Activated CD4-positive, alpha-beta T cell treated with anti-CD3 and anti-CD28 coated beads, Interleukin-2, amount 50 U/mL, for 48 hours (primary cell): ENCODE measurements at places on chromosomes 1 and 21.

DNA sequence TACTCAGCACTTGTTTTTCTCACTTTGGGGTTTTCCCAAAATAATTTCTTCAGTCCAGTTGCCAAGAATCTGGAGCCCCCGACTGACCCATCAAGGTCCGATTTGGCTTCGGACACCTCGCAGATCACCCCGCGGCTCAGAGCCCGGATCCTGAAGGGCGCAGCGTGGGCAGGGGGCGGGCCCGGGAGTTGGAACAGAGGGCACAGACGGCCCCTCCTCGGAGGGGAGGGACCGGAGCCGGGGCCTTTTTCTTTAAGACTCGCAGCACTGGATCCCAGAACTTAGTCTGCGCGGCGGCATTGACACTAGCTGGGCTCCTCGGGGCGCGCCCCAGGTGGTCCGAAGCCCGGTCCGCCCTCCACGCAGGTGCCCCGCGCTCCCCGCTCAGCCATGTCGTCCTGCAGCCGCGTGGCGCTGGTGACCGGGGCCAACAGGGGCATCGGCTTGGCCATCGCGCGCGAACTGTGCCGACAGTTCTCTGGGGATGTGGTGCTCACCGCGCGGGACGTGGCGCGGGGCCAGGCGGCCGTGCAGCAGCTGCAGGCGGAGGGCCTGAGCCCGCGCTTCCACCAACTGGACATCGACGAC lies at the start of gene CBR3:
Gene CBR3 (plus strand): TSS at position 277 of the 588 bp plus-strand sequence. CDS start 114 bp downstream, at position 391.
- DNase-seq = peak; percentile 73

GRCh38 chr1:47569681-47570470 lies 132.0 kb downstream of the FOXD2 start:
- no peak for DNase-seq

- DNase-seq = no peak
Measured at GRCh38 chr1:48738356-48738755, 38.3 kb downstream of the BEND5 start.

- no peak for DNase-seq
Measured at GRCh38 chr1:159341736-159342135, 39.6 kb downstream of the FCER1A start.

GRCh38 chr1:111199329-111199728 lies 1.1 kb downstream of the DENND2D start:
- DNase-seq = no peak

- peak; percentile 18 for DNase-seq
Measured at GRCh38 chr1:174204697-174205308, 45.5 kb downstream of the RABGAP1L start.

GRCh38 chr1:220880726-220881506 lies 1.7 kb downstream of the HLX start:
- DNase-seq = peak; percentile 26

DNA sequence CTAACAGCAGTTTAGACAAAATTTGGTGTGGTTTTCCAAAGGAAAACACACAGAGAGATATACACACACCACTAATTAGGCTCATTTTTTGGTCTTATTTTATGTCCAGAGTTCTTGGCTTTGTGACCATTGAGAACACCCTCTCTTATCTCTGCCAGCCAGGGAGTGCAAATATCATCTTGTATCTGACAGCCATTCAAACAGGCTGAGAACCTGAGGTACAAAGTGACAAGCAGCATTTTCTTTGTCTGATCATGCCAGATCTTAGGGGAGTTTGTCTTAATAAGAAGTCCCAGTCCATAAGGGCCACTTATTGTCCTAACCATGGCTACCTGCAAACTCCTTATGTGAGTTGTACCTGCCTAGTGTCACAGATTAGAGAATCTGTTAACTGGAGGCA lies 1165.2 kb downstream of the BRINP3 start:
- no peak for DNase-seq

GRCh38 chr21:23445307-23445706 lies 2162.0 kb downstream of the MRPL39 start:
- no peak for DNase-seq

DNA sequence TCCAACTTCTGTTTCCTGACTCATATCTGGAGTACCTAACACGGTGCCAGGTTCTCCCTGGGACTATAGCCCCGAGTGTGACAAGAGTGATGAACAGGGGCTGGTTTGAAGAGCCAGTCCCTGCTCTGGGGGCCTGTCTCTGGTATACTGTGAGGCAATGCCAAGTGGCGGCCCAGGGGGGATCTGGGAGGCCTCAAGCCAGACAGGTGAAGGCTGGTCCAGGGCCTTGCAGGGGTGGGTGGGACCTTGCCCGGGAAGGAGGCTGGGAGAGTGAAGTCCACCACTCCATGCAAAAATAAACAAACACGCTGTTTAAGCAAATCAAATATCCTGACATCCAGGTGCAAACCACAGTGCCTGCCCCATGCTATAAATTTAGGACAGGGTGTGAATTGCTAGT lies 6.8 kb upstream of the PLXNA2 start:
- no peak for DNase-seq

DNA sequence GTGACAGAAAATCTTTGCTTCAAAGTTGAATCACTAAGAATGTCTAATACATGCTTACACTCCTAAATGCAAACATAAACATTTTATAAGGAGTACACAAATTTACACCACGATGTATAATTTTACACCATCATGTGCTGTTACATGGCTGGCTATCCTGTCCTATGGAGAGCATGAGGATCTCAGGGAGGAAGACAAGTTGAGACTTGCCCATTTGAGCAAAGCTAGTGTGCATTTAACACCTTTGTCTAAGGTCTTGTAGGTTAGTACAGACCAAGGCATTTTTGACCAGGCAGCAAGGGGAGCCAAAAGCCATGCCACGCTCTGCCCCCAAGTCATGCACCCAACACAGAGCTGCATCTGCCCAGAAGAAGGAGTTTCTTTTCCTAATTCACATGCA lies 14.5 kb upstream of the COG2 start:
- no peak for DNase-seq

GRCh38 chr1:80047791-80048190 lies 1041.3 kb upstream of the ADGRL4 start:
- DNase-seq = no peak
